Cardiac muscle cell (in vitro differentiated cells and primary cell): ENCODE measurements at places on chromosomes 5 and 9. TPM values are rescaled to one million over a fixed set of nuclear protein-coding genes. Genes with fewer than 3 reads are reported as not detected.

Gene OR13F1
- not detected in 2 replicates for total RNA-seq

Gene GZMA
- not detected in 2 replicates for total RNA-seq

Gene KCNMB1
- total RNA-seq, result 1.9 and 2.9 TPM in 2 replicates

Gene ADGRV1
- total RNA-seq, result 15.5 and 18.4 TPM in 2 replicates

Gene MIGA2
- total RNA-seq, result 65.8 and 69.8 TPM in 2 replicates

Gene FOXD4
- 0.81 and 1.5 TPM in 2 replicates for total RNA-seq

Gene DOCK2
- total RNA-seq, result 3.3 and 4.7 TPM in 2 replicates

Gene DROSHA
- total RNA-seq, result 41.5 and 42.1 TPM in 2 replicates

GRCh38 chr5:96431376-96432187 lies 1.5 kb downstream of the PCSK1 start:
- DNase-seq, result peak; percentile 64

DNA sequence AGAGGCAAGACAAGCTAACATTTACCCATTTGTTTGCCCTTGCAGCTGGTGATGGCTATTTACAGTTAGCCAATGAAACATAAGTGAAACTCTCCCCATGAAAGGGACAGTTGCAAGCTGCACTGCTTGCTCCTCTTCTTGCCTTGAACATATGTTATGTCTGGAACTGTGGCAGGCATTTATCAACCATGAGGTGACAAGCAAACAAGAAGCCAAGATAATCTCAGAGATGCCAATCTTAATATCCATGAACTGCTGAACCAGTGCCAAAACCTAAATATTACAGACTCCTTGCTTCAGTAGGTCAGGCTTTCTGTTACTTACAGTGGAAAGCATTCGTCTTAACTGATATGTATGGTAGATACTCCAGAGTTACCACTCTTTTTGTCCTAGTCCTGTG lies 133.4 kb downstream of the ACTBL2 start:
- DNase-seq, result no peak

DNA sequence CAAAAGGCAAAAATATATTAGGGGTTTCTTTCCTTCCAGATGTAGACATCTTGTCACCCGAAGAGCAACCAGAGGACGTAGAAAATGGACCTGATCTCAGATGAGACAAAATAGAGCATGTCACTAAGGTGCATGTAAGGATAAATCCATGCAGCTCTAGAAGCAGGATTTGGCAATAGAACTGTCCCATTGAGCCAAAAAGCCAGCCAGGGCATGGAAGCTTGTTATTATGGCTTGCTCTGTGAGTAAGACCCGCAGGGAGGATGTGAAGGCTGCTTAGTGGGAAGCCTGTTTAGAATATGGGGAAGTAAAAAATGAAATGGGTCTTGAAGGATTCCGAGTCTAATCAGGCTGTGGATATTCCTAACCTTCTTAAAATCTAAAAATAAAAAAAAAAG lies 165.6 kb upstream of the MPDZ start:
- no peak for DNase-seq

DNA sequence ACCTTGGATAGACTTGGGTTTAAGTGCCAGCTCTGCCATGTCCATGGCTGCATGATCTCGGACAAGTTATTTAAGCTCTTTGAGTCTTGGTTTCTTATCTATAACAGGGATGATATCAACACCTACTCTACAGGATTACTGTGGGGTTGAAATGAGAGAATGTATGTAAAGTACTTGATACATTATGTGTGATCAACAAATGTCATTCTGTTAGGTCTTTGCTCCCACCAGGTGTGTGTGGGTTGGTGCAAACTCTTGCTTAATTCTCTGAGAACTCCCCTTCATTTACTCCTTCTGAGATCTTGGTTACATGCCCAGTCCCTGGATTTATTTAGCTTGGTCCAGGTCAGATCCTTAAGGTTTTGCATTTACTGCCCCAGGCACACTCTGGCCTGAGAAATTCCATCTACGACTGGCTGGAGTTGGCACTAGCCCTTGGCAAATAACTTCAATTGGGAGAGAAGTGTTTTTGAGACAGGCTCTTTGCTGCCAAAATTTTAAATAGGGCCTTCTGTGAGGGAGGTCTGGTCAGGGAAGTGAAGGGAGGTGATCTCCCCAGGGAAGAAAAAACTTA lies 63.5 kb upstream of the KLF9 start:
- DNase-seq, result no peak

- no peak for DNase-seq
Measured at GRCh38 chr5:168147106-168147505, 144.3 kb upstream of the WWC1 start.

DNA sequence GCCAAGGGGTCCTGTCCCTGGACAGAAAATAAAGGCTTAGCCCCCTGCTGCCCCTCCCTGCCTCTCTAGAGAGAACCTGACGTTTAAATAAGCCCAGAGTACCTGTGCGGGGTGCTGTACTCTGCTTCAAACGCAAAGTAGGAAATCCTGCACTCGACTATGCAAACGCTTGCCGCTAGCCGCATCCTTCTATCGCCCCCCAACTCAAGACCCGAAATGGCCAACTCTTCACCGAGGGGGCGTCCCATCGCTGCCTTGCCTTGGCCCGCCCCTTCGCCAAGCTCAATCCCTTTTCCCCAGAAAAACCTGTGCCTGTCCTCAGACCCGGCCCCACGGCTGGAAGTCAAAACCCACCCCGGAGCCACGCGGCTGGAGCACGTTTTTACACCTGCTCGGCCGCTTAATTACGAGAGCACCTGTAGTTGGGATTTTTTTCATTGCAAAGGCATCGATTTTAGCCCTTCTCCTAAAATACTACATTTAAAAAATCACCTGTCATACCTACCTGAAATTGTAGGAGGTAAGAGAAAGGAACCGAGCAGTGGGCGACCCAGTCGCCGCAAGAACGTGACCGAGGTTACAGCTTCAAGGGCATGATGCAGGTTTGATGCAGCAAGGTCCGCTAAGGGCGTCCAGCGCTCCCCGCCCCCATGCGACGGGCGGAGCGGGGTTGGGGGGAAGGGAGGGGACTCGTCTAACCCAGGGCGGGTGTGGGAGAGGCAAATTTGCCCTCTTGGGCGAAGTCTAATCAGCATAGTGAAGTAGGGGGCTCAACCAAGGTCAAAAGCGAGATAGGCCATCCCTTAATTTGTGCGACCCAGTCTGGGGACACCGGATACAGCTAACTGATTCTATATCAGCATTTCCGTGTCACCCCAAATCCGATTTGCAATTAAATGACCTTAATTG lies 3.5 kb downstream of the ELAVL2 start:
- DNase-seq, result no peak

DNA sequence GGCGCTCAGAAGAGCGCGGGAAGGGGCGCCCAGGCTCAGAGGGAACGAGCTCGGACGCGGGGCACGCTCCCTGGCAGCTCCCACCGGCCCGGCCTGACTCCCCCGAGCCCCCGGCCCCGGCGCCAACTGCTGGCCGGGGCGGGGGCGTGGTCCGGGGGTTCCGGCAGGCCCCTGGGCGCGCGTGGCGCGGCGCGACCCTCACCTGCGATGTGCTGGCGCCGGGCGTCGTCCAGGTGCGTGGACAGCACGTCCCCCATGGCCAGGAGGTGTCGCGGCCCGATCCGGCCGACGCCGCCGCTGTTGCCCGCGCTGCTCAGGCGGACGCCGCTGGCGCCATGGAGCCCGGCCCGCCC lies 43.5 kb upstream of the STXBP1 start:
- no peak for DNase-seq

- no peak for DNase-seq
Measured at GRCh38 chr5:18740301-18740700, 1106.0 kb downstream of the TAF11L14 start.

DNA sequence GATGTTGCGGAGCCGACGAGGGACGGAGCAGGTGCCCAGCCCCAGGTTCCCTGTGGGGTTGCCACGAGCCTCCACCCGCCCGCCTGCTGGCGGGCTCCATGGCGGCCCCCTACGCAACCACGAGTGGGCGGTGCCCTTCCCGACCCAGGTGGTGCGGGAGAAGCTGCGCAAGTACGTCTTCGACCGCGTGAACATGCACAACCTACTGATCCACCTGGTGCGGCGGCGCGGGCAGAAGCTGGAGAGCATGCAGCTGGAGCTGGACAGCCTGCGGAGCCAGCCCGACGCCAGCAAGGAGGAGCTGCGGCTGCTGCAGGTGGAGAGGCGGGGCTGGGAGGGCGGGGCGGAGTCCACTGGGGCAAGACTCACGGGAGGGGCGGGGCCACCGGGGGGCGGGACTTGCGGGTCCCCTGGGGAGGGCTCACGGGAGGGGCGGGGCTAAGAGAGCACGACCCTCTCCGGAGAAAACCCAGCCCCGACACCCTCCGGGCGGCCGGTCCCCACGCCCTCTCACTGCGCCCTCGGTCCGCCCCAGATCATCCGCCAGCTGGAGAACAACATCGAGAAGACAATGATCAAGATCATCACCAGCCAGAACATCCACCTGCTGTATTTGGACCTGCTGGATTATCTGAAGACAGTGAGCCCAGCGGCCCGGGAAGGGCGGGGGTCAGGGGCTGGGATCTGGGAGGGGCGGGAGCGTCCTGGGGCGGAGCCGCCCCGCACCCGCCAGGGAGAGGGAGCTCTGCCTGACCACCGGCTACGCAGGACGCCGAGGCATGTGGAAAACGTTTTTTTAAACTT lies 3.9 kb downstream of the CCDC183 start:
- DNase-seq, result peak; percentile 97

- no peak for DNase-seq
Measured at GRCh38 chr5:132070460-132071337, 2.9 kb upstream of the CSF2 start.

DNA sequence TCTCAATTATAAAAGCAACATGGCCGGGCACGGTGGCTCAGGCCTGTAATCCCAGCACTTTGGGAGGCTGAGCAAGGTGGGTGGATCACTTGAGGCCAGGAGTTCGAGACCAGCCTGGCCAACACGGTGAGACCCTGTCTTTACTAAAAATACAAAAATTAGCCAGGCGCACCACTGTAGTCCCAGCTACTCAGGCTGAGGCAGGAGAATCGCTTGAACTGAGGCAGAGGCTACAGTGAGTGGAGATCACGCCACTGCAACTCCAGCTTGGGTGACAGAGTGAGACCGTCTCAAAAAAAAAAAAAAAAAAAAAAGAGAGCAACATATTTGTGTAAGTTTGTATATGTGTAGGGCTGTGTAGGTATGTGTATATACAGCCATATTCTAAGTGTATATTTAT lies 7.5 kb downstream of the RPS6 start:
- DNase-seq, result no peak
